ENCODE measurements at places on chromosomes 5 and 9.

DNA sequence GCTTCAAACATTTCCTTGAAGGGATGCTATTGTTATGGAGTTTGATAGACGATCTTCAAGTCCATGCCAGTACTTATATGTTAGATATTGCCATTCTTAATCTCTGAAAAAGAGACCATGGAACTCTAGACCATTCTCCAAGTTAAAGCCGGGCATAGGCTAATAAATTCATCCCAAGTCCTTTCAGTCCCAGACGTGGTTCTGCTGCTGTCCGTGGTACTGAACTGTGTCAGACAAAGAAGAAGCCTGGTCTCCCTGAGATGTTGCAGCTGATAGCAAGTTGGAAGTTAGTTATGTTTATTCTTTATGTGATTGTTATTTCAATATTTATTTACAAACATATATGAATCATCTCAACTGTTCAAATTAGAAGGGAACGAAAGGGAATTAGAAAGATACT is 158.7 kb downstream of the NMUR2 start:
- no peak for DNase-seq

- no peak for DNase-seq
Observed at GRCh38 chr9:125730168-125730567, 17.0 kb upstream of the PBX3 start.

GRCh38 chr5:122008061-122008460 is 46.3 kb downstream of the SRFBP1 start:
- no peak for DNase-seq

DNA sequence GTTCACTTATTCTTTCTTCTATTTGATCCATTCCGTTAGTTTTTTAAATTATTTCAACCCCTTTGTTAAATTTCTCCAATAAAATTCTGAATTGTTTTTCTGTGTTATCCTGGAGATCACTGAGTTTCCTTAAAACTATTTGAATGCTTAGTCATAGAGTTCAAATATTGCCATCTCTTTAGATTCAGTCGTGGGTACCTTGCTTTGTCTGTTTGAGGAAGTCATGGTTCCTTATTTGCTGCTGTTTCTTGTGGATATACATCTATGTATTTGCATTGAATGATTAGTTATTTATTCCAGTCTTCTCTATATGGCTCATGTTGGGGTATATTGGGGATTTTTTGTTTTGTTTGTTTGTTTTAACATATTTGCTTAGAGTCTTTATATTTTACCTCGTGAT is 80.6 kb downstream of the HINT1 start:
- DNase-seq = no peak

GRCh38 chr5:14698495-14698894 is 34.0 kb downstream of the OTULIN start:
- DNase-seq = no peak

DNA sequence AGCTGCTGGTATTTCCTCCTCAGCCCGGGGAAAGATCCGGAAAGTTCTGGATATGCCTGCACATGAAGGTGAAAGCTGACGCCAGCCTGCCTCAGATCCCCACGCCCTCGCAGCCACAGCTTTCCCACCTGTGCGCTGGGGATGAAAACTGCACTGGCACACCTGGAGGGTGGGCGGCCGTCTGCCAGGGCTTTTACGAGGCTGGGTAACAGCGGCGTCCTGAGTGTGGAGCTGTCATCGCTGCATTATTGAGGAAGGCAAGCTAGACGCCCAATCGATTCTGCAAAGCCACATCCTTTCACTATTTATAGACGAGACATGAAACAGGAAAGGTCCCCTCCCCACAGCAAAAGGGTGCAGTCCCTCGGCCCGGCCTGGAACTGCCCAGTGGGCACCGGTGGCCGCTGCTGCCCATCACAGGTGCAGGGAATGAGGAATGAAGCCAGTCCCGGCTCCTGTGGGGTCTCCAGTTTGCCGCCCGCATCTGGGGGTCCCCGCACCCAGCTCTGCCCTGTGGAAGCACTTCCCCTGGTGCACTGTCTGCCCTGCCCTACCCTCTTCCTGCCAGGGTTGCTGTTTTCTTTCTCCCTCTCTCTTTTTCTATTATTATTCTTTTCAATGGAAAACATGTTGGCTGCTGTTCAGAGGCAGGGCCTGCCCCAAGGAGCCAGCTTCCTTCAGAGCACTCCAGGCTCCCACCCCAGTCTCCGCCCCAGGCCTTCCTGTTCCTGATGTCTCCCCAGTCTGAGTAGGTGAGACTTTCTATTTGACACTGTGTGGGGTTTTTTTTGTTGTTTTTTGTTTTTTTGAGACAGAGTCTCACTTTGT is 7.0 kb downstream of the NOTCH1 start:
- no peak for DNase-seq

DNA sequence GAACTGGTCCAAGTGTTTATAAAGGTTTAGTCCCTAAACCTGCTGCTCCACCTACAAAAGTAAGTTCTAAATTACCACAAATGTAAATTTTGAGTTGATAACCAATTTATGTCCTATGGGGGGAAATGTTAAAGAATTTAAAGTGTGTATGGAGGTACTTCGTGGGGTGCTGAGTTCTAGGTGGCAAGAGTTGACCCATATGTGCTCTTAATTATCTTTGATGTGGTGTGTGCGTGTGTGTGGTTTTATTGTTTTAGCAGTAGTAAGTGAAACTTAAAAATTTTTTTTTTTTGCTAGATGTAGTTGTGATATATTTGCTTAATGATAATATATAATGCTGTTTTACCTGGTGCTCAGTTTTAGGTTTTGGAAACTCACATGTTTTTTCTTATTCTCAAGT is 72.6 kb downstream of the GPBP1 start:
- no peak for DNase-seq
